ENCODE measurements at places on chromosomes 16 and 17.

GRCh38 chr16:26334218-26335111 lies 642.7 kb downstream of the HS3ST4 start:
- no peak for DNase-seq

DNA sequence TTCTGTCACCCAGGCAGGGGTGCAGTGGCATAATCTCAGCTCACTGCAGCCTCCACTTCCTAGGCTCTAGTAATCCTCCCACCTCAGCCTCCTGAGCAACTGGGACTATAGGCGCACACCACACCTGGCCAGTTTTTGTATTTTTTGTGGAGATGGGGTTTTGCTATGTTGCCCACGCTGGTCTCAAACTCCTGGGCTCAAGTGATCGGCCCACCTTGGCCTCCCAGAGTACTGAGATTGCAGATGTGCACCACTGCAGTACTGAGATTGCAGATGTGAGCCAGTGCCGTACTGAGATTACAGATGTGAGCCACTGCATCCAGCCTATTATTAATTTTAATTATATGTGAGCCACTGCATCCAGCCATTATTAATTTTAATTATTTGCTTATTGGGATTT lies 13.8 kb downstream of the CRK start:
- DNase-seq = no peak

DNA sequence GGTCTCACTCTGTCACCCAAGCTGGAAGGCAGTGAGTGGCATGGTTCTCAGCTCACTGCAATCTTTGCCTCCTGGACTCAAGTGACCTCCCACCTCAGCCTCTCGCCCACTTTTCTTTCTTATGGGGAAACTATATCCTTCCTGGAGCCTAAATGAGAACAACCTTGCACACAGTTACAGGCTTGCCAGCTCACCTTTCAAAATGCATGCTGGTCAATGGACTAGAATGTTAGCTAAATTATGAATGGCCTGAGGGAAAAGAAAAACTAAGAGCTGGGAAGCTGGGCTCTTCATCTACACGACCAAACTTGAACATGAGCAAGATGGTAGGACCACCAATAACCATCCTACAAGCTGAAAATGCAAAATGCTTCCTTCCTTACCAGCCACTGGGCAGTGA lies 10.6 kb upstream of the LHX1 start:
- no peak for DNase-seq

- DNase-seq = peak; percentile 60
Observed at GRCh38 chr17:81335773-81336157, 40.7 kb upstream of the SLC38A10 start.

DNA sequence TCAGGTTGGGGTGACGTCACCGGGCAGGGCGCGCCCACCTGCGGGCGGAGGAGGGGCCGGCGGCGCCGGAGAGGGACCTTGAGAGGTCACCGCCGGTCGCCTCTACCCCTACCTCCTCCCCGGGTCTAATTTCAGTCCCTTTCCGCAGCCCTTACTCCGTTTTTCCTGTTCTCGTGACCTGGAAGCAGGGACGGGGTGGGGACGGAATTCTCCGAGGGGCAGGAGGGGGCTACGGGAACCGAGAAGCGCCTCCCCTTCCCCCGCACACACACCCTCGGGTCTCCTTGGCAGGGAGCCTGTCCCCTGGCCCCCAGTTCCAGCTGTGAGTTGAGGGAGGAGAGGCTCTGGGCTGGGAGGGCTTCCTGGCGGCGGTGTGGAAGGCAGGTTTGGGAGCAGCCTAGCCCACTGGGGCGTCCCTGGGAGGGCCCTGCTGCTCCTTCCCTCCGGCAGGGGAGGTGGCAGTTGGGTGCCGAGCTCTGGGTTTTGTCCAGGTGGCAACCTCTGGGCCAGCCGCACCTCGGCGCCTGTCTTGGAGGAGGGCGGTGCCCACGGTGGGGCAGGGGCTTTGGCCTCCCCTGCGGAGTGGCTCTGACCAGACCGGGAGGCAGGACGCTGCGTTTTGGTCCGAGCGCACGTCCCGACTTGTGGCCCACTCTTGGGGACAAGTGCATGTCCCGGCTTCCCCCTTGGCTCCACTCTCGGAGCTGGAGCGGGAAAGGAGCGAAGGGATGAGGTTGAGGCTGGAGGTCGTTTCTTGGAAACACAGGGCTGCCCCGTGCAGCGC lies 773 bp downstream of the SYNGR3 start:
- DNase-seq = peak; percentile 80

DNA sequence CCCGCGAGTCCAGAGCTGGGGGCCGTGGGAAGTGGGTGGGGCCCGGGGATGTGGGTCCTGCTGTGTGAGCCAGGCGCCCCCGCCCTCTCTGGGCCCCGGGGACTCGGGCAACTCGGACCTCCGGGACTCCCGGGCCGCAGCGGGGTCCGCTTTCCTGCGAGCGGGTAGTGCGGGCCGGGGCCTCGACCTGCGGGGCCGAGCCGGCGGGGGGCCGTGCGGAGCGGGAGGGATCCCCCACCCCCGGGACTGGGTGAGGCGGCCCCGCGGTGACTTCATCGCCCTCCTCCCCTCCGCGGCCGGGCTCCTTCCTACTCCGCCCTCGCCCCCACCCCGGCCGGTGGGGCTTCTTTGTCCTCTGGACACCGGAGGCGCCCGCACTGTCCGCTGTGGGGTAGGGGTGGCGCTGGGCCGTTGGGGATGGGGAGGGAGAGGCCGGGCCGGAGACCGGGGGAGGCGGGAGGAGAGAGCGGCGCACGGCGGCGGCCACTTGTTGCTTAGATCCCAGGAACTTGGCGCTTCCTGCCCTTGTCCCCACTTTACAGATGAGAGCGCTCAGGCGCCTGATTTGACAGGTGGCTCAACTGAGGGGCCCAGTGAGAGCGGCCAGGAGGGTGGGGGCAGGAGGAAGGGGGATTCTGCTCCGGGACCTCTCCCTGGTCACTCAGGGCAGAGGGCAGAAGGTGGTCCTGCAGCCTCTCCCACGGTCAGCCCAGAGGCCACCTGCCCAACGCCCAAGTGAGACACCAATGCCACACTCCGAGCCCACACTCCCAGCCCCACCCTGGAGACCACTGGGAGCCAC lies 874 bp downstream of the CMTM3 start:
- DNase-seq = peak; percentile 71

- DNase-seq = no peak
Observed at GRCh38 chr17:59427425-59427921, 96.0 kb downstream of the YPEL2 start.

DNA sequence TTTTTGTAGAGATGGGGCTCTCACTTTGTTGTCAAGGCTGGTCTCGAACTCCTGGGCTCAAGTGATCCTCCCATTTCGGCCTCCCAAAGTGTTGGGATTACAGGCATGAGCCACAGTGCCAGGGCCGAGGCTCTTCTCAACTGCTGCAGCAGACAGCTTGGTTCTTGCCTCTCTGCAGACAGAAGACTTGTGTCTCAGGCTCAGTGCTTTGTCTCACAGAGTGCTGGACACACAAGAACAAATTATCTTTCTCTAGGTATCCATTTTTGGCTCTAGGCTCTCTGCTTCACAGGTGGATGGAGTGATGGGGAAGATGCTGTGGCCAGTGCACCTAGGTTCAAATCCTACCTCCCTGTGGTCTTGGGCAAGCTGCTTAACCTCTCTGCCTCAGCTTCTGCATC lies 80.8 kb upstream of the RNU2-1 start:
- peak; percentile 11 for DNase-seq

- DNase-seq = peak; percentile 46
Observed at GRCh38 chr17:10875984-10876555, 38.2 kb upstream of the PIRT start.

DNA sequence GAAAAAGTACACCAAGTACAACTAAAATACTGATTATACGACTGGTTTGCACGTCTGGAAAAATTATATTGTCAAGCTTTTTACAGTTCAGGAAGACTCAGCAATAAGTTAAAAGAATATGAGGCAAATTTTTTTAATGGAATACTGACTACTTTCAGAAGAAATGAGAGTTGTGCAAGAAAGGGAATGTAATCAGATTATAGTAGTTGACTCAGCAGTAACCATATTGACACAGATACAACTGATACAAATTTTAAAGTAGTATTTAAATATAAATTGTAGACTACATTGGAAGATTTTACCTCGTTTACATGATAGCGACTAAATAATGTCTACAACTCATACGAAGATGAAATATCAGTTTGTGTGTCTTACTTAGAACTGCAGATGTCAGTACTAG lies 16.7 kb downstream of the ASGR2 start:
- no peak for DNase-seq

DNA sequence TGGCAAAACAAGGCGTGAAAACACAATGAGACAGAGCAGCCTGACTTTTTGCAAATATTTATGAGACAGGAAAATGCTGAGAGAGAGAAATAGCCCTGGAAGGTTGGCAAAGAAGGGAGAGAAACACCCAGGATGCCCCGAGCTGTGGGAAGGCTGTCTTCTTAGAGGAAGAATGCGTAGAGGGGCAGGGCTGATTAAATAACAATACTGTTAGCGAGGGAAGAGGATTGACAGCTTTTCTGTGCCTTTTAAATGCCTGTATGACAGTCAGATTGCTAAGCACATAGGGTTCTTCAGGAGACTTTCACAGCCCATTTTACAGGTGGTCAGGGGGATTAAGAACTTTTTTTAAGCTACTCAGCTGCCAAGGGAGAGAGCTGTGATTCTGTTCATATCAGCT lies 219.2 kb downstream of the SHISA9 start:
- DNase-seq = no peak

DNA sequence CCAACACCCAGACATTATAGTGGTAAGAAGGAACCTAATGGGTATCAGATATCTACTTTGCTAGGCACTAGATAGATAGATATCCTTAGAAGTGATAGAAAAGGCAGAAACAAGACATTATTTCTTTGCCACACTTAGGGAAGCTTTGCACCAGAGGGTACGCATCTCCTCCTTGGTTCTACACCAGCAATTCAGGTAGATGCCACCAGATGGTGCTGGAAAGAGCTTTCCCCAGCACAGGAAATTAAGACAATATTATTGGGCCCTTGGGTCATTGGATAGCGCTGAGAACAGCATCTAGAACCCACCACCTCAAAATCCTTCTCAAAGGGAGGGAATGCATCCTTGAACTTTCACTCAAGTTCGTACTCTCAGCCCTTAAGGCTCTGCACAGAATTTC lies 173.8 kb upstream of the CCL2 start:
- DNase-seq = no peak

GRCh38 chr17:42163113-42163512 lies 8.3 kb upstream of the RAB5C start:
- DNase-seq = no peak

- no peak for DNase-seq
Observed at GRCh38 chr16:78130083-78130608, 30.7 kb downstream of the WWOX start.

- DNase-seq = no peak
Observed at GRCh38 chr16:69906838-69907401, 44.2 kb upstream of the CLEC18A start.

GRCh38 chr17:75084039-75084660 lies 3.6 kb upstream of the SLC16A5 start:
- DNase-seq = no peak

DNA sequence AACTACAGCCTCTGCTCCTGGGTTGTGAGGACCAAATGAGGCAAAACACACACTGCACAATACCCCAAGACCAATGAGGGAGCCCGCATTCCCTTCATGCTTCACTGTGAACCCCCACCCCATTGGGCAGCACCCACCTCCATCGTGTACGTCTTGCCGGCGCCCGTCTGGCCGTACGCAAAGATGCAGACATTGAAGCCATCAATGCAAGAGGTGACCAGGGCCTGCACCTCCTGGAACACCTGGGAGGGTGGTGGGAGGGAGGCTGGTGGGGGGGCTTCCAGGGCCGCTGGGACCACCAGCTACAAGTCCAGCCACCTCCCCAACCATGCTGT lies 28.4 kb downstream of the KATNB1 start:
- peak; percentile 54 for DNase-seq

GRCh38 chr17:13931800-13932460 lies 137.4 kb upstream of the COX10 start:
- DNase-seq = no peak

GRCh38 chr16:2524339-2524938 lies 4.3 kb downstream of the AMDHD2 start:
- DNase-seq = no peak

GRCh38 chr17:9071811-9072498 lies 50.6 kb downstream of the NTN1 start:
- DNase-seq = no peak

- no peak for DNase-seq
Observed at GRCh38 chr16:66649167-66649566, 44.7 kb downstream of the CMTM3 start.

DNA sequence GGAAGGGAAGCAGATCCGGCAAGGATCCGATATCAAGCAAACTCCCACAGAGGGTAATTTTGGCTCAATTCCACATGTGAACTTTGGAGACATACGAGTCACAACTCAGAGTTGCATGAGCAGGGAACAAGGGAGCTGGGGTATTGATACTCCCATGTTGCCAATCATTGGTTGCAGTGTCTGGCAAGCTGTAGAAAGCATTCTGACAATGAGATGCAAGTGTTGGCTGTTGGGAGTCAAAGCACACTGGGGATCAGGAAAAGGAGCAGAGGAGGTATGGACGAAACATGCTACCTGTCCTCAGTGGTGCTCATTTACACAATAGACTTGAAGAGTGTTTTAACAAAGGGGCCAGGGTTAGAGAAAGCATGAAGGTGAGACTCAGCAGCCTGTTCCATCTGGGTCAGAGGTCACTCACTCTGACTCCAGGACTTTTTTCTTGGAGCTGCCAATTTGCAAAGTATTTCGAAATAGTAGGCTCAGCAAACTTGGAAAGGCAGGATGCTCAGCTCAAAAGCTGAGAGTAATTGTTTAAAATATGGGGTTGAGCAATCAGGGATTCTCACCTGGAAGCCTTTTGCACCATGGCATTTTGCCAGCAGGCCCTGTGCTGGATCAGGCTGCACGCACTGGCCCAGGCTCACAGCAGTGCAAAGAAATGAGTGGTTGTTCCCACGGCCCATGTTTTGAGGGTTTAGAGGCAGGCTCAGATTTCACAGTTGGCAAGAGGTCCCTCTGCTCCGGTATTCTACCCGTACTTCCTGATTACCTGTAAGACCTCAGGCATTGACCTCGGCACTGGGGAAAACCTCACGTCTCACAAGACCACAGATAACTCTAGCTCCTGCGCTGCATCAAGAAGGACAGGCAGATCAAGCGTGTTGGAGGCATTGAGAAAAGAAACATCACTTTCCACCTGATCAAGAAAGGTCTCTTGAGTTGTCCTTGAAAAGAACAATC lies 17.6 kb upstream of the NKD1 start:
- peak; percentile 85 for DNase-seq

GRCh38 chr16:51818342-51818944 lies 667.4 kb upstream of the SALL1 start:
- no peak for DNase-seq

DNA sequence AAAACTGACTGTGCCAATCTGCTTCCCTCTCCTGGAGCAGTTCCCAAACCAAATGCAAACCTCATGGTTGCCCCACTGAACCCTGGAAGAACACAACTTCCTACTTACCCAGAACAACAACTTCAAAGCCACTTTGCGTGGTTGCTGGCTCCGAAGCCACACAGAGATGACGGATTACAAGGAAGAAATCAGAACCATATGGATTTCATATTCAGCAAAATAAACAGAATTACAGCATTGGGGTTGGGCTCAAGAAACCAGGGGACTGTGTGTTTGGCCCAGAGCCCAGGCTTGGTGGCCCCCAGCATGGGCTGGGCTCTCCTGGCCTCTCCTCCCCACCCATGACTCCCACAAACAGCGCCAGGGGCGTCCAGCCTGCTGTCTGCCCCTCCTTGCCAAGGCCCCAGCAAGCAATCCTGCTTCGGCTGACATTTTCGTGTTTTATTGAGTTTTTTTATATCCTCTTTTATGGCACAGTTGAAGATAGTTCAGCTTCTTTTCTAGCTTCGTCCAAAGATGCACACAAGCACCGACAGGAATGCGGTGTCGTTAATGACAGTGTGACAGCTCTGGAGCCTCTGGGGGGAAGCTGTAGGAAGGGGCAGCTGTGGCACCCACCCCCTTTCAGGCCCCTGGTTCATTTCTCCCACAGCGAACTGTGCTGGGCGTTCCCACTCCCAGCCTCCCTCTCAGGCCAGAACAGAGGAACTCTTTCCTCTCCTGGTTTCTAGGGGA lies 137.1 kb downstream of the GAS7 start:
- DNase-seq = no peak
